Trophoblast cell (in vitro differentiated cells and primary cell): ENCODE measurements at places on chromosomes 3 and 15.

DNA sequence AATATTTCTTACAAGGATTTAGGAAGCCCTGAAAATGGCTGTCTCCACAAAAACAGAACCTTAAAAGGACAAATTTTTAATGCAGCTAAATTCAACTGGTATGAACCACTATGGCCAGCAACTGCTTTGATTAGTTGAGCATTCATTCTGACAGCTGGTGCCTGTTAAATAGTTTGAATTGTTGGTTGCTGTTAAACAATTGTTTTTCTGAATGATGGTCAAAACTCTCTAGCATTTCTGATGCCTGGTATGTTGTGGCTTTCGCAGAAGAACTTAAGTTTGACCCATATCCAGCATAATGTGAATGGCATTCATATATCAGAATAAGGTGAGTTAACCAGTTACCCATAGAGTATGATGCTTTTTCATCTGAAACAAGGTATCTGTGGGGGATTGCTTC, 138.4 kb downstream of the MEIS2 start:
- H3K27me3 ChIP-seq, result no peaks in the 10 kb centered on the region
- H3K4me1 ChIP-seq, result no peaks in the 10 kb centered on the region
- no peak overlapping the region for H3K27ac ChIP-seq
- H3K4me3 ChIP-seq, result no peak overlapping the region

GRCh38 chr3:44477312-44478030, at the start of gene ZNF445:
Gene ZNF445 (minus strand): TSS chr3:44477670. CDS start chr3:44455549, 22,121 bp downstream.
- no peaks in the 10 kb centered on the region for H3K4me1 ChIP-seq
- peak within 1 kb of the TSS; percentile 41 for H3K27ac ChIP-seq
- DNase-seq, result peak; percentile 81

DNA sequence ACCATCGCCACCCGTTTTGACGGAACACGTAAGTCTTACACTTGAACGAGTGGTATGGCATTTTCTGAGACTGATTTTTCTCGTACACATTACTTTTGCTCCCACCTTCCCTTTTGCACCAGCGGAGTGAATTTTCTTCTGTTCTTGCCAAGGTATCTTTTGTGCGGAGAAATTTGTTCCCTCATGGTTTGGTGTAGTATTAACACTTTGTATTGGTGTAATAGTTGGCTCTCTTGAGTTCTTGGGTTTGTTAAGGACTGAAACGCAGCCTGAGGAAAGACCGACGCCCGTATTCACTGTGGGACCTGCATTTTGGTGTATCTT, 420 bp downstream of the KCNH8 start:
- peak overlapping the region; percentile 32 for H3K4me3 ChIP-seq
- H3K27ac ChIP-seq, result no peak overlapping the region
- peaks cover 4% of the 10 kb centered on the region for H3K4me1 ChIP-seq
- no peak for DNase-seq
- peaks cover 5% of the 10 kb centered on the region for H3K27me3 ChIP-seq

DNA sequence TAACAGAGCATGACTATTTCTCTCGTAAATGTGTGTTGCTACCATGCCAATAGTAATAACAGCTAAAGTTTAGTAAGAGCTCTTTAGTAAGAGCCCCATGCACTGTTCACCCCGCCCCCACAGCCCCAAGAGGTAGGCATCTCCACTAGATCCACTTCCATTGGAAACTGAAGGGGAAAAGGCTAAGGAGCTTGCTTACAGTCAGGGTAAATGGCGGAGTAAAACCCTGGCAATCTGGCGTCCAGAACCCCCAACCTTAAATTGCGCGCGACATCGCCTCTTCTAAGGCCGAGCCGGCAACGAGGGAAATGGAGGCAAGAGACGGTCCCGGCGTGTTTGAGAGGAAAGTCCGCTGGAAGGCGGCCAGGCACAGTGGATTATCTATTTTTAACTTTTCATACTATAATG, 654 bp upstream of the C3orf38 start:
- peak overlapping the region; percentile 95 for H3K27ac ChIP-seq
- no peak for DNase-seq
- H3K27me3 ChIP-seq, result no peaks in the 10 kb centered on the region
- peaks cover 3% of the 10 kb centered on the region for H3K36me3 ChIP-seq
- H3K4me1 ChIP-seq, result peaks cover 2% of the 10 kb centered on the region

DNA sequence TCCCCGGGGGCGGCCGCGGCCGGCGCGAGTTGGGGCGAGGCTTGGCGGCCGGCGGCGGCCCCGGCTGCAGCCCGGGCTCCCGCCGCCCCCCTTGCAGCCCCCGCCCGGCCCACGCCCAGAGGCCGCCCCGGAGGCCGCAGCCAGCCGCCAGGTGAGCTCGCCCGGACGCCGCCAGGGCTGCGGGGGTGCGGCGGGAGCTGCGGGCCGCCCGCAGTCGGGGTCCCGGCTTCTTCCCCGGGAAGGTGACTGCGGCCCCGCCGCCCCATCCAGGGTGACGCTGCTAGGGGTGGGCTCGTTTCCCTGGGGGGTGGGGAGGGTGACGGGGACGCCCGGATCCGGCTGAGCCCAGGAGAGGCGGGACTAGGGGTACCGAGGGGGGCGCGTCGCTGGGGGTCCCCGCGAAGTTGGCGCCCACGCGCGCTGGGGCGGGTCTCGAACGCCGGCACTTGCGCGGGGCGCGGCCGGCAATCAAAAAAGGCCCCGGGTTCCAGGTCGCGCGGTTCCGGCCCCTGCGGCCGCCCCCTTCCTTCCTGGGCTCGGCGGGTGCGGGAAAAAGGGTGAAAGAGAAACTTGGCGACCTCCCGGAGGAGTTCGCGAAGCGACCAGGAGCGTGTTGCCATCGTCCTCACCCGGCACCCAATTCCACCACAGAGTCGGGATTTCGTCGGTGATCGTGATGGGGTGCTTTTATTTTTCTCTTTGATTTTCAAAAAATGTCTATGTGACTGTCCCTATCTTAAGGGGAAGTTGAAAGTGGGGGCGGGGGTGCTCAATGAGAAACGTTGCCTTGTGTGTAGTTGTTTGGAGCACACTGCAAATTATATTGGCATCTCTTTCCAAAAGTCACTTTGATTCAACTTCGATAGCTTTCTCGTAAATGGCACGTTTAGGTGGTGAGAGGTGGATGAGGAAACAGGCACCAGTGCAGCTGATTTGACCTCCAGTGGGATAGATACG, 619 bp downstream of the ATXN7 start:
- H3K4me3 ChIP-seq, result peak overlapping the region; percentile 94
- peak; percentile 35 for DNase-seq
- H3K27me3 ChIP-seq, result no peaks in the 10 kb centered on the region
- peaks cover 7% of the 10 kb centered on the region for H3K4me1 ChIP-seq
- peaks cover 1% of the 10 kb centered on the region for H3K36me3 ChIP-seq

DNA sequence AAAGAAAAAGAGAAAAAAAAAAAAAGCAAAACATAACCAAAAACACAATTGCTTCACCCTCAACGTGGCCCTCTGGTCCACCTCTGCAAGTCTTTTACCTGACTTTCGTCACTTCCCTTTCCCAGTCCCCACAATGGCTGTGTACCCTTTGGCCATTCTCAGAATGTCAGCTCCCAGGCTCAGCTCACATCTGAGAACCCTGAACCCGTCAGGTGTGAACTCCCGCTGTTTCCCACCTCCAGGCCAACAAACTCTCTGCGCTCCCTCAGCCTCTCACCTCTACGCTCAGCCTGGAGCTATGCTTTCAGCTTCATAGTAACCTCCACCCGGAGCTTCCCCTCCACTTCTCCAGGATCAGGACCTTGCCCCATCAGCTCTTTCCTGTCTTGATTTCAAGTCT, 23.6 kb downstream of the ZSCAN2 start:
- H3K36me3 ChIP-seq, result peaks cover 28% of the 10 kb centered on the region
- DNase-seq, result no peak
- no peaks in the 10 kb centered on the region for H3K27me3 ChIP-seq
- H3K4me1 ChIP-seq, result no peaks in the 10 kb centered on the region
- no peak overlapping the region for H3K27ac ChIP-seq

- no peaks in the 10 kb centered on the region for H3K4me1 ChIP-seq
- H3K4me3 ChIP-seq, result no peak overlapping the region
- no peak for DNase-seq
Observed at GRCh38 chr3:154164387-154164786, 43.2 kb downstream of the ARHGEF26 start.

- DNase-seq, result no peak
- no peaks in the 10 kb centered on the region for H3K36me3 ChIP-seq
- no peak overlapping the region for H3K27ac ChIP-seq
- H3K4me1 ChIP-seq, result peaks cover 13% of the 10 kb centered on the region
- H3K27me3 ChIP-seq, result peaks cover 17% of the 10 kb centered on the region
Observed at GRCh38 chr15:33315044-33315443, 4.3 kb downstream of the RYR3 start.

GRCh38 chr3:157379525-157380140, 57.0 kb upstream of the PTX3 start:
- H3K27me3 ChIP-seq, result no peaks in the 10 kb centered on the region
- no peak overlapping the region for H3K4me3 ChIP-seq
- H3K27ac ChIP-seq, result no peak overlapping the region

DNA sequence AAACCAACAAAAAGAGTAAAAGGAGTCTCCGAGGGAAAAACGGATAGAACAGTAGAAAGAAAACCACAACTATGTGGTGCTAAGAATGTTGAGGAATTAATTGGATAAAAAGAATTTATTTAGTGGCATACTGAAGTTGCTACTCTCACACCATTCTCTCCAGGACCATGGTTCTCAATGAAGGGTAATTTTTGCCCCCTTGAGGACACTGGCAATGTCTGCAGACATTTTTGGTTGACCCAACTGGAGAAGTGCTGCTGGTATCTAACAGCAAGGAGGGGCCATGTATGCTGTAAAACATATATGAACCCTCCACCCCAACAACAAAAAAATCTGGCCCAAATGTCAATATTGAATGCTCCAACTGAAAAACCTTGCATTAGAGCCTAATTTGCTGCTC, 85.9 kb upstream of the CSPG5 start:
- H3K27ac ChIP-seq, result no peak overlapping the region
- no peak overlapping the region for H3K4me3 ChIP-seq
- peak; percentile 9 for DNase-seq
- peaks cover 16% of the 10 kb centered on the region for H3K36me3 ChIP-seq

DNA sequence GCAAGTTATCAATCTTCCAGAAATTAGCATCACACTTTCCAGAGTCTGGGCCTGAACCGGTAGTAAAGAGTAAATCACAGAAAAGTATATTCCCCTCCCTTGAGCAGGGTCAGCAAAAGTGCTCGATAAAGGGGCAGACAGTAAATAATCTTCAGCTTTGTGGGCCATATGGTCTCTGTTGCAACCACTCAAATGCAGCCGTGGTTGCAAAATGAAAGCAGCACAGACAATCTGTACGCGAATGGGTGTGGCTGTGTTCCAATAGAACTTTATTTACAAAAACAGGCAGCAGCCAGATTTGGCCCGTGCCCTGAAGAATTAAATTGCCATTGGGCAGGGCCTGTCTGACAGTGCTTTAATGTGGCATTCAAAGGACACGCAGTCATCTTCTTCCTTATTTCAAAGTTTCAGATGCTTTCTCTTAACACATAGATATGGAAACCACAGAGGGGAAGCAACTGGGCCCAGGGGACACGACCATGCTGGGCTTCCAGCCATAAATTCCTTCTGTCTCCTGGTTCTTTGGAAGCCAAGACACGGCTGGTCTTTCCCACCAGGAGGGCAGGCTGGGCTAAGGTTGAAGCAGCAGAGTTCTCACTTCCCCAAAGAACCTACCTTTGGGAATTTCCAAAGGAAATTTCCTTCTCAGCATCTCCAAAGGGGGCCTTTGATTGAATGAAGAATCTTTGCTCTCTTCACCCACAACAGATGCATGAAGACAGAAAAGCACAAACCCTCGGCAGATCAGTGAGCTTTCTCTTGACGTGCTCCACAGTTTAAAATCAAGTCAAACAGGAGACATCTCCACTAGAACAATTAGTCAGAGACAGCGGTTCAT, 489.8 kb upstream of the PROK2 start:
- no peak overlapping the region for H3K4me3 ChIP-seq
- no peak for DNase-seq
- H3K4me1 ChIP-seq, result peaks cover 23% of the 10 kb centered on the region
